ENCODE measurements at places on chromosomes 7 and 10.

GRCh38 chr7:45688382-45688781, 114.2 kb downstream of the ADCY1 start:
- DNase-seq, result no peak

GRCh38 chr7:92632791-92633190, 42.6 kb upstream of the FAM133B start:
- no peak for DNase-seq

GRCh38 chr7:77975672-77976480, 177.3 kb downstream of the PHTF2 start:
- no peak for DNase-seq

- no peak for DNase-seq
Measured at GRCh38 chr7:118218413-118219156, 5.9 kb upstream of the ANKRD7 start.

GRCh38 chr10:44178856-44179255, 206.0 kb downstream of the CXCL12 start:
- no peak for DNase-seq

- DNase-seq, result no peak
Measured at GRCh38 chr7:66255534-66256100, 50.5 kb downstream of the TPST1 start.

DNA sequence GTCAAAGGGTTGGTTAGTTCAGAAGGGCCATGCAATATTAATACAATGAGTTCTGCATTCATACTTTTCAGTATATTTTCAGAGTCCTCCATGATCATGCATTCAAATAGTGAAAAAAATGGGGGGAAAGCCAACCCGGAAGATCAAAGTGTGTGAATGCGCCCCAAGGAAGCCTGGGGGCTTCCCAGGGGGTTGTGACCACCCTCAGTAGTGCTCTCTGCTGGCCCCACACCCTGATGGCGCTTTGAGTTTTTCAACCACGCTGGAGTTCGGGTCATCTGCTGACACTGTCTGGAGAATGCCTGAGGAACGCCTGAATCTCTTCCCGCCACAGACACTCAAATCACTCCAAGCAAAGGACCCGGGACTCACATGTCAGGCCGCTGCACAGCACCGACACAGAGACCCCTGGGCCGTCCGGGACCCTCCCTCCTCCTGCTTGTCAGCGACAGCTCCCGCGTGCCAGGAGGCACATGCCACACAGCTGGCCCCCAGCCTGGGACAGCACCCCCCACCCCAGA, 1.0 kb downstream of the TNS3 start:
- no peak for DNase-seq

DNA sequence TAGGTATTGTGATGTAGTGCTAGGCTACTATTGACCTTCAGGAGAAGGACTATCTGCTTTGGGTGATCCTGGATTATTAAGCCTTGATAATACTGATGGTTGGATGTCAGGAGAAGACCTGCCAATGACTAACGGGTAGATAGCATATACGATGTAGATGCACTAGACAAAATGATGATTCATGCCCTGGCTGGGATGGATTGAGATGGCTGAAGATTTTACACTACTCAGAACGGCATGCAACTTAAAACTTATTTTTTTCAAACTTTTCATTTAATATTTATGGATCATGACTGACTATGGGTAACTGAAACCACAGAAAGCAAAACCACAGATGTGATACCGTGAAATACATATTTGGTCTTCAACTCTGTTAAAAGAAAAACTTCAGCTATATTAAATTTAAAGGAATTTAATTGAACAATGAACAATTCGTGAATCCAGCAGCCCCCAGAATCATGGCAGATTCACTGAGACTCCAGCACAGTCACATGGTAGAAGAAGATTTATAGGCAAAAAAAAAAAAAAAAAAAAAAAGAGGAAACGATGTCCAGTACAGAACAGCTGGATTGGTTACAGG, 124.6 kb upstream of the CDK13 start:
- DNase-seq, result no peak

DNA sequence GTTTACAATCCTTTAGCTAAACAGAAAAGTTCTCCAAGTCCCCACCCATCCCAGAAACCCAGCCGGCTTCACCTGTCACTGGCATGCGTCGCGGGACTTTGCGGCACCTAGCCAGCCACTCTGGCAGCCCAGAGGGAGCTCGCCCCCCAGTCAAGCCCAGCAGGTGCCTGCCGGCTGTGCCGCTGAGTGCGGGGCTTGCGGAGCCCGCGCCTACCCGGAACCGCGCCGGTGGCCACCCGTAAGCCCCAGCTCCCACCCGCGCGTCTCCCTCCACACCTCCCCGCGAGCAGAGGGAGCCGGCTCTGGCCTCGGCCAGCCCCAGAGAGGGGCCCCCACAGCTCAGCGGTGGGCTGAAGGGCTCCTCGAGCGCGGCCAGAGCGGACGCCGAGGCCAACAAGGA, 446.1 kb downstream of the GRM8 start:
- DNase-seq, result no peak

DNA sequence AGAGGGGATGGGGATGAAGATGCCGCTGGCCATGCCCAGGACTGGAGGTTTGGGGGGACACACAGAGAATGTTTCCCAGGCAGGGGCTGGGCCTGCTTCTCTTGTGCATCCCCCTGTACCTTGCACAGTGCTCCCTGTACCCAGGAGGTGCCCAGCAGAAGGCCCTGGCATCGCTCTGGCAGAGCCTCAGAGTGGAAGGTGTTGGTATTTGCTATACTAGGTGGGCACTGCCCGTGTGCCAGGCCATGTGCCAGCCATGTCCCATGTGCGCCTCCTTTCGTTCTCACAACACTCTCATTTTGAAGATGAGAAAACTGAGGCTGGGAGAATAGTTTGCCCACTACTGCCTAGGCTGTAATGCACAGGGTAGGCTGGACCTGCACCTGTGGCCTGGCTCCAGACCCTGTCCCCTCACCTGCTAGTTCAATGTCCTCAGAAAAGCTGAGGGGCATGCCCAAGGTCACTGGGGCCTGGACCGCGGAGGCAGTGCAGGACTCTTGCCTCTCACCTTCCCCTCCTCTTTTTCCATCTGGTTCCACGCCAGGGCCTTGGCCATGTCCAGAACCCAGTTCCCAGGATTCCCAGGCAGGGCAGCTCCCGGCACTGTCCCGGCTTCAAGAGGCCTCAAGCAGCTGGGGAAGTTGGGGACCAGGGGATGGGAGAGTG, 64.7 kb downstream of the GOLGA7B start:
- no peak for DNase-seq

DNA sequence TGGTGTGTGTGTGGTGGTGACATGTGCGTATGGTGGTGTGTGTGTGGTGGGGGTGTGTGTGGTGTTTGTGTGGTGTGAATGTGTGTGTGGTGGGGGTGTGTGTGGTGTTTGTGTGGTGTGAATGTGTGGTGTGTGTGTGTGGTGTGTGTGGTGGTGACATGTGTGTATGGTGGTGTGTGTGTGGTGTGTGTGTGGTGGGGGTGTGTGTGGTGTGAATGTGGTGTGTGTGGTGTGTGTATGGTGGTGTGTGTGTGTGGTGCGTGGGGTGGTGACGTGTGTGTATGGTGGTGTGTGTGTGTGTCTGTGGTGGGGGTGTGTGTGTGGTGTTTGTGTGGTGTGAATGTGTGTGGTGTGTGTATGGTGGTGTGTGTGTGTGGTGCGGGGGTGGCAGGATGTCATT, 453.1 kb downstream of the DNAJB6 start:
- DNase-seq, result no peak

GRCh38 chr10:18501629-18502028, 149.8 kb downstream of the NSUN6 start:
- no peak for DNase-seq

- no peak for DNase-seq
Measured at GRCh38 chr10:127168261-127168660, 28.1 kb downstream of the INSYN2A start.

DNA sequence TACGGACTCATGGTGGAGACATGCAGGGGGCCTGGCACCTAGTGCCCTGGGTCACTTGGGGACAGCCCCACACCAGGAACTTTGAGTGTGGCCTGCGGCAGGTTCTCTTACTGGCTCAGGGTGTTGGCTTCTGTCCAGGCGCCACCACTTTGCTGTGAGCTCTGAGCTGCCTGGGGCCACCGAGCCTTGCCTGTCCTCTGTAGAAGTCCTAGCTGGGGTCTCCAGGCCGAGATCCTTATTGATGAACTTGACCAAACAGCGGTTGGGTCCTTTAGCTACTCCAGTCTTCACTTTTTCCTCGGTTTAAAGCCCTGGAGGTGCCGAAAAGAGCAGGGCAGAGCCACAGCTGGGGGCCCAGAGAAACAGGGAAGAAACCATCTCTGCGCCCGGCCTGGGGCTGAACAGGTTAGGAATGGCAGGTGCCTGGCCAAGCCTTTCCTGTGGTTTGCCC, 41.3 kb downstream of the ZNF467 start:
- DNase-seq, result no peak

GRCh38 chr7:121798896-121799295, 74.1 kb upstream of the PTPRZ1 start:
- DNase-seq, result no peak

GRCh38 chr7:129013048-129013724, 41.7 kb downstream of the TNPO3 start:
- no peak for DNase-seq

DNA sequence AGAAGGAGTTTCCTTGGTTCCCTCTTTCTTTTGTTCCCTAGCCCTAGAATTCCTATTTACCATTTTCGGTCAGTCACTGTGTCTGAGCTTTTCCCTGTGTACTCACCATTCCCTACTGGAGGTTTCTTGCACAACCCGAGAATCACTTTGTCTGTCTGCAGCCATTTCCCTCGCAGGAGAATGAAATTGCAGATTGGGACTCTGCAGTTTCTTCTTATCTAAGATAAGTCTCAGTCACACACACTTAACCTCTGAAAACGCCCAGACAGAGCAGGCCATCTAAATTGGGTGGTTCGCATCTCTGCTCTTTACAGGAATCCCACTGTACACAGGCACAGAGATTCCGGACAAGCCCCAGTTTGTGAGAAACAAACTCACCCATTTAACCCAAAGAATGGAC, 58.6 kb upstream of the CNTNAP2 start:
- DNase-seq, result no peak

DNA sequence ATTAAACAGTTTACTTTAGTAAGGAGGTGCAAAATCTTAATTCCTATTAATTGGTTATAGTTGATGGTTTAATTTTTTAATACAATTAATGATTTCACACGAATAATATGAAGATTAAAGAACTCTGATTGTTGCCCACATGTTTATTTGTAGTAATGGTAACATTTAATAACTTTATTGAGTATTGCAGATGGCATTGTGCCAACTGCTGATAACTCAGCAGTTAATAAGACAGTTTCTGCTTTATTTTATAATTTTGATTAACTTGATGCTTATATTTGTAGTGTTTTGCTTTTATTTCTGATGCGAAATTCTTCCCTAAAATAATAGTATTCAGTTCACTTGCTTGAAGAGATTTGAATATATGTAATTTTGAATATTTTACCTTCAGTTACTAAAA, 2.8 kb downstream of the DNAJB9 start:
- no peak for DNase-seq

GRCh38 chr7:131692131-131692960, 135.9 kb upstream of the PODXL start:
- DNase-seq, result no peak

Measured in GM18507 (cell line).